HFFc6 (cell line): ENCODE measurements at places on chromosomes 3 and 15.

- peak; percentile 48 for DNase-seq
These were observed 7.3 kb upstream of the NRROS start for GRCh38 chr3:196632046-196632751.

- DNase-seq, result peak; percentile 30
These were observed 246.9 kb downstream of the ZIC1 start for GRCh38 chr3:147656023-147656422.

- no peak for DNase-seq
These were observed 156.9 kb downstream of the FBLN2 start for GRCh38 chr3:13705702-13706280.

DNA sequence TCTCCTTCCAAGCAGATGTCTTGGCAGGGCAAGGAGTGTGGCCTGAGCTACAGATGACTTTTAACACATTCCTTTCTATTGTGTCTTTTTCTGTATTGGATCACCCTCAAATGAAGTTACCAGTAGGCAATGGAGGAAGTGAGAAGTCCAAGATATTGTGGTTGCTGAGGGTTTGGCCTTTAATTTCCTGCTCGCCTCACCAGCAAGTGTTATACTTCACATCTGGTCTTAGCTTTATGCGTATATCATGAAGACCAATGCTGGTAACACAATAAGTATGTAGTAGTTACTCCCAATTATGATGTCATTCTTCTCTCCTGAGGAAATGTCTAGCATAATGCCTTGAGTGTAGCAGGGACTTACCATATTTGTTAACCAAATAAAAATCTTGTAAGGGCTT is 179.9 kb downstream of the ZIC1 start:
- DNase-seq, result no peak

DNA sequence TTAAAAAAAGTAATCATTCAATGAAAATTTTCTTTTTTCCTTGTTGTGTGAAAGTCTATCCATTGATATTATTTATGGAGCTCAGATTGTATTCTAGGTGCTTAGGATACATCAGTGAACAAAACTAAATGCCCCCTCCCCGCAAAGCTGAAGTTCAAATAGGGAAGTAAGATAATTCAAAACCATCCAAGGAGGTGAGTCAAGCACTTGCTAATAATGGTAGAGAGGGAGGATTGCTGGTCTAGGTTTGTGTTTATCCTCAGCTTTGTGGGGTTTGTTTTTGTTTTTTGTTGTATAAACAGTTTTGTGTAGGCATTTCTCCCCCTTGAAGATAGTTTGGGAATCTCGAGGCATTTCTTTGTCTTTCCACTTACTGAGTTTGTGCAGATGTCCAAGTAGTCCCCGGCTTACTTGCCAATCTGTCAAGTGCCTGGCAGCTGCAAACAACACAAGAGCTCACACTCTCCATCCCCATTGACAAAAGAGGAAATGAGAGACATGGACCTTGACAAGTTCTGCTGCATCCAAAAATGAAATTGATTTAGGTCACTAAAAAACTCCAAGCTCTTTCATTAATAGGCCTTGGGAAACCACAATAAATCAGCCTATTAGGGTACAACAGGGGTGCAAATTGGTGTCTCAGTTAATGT is 575.8 kb upstream of the TBL1XR1 start:
- no peak for DNase-seq

GRCh38 chr15:37891766-37892368 is 42.6 kb upstream of the TMCO5A start:
- peak; percentile 67 for DNase-seq

DNA sequence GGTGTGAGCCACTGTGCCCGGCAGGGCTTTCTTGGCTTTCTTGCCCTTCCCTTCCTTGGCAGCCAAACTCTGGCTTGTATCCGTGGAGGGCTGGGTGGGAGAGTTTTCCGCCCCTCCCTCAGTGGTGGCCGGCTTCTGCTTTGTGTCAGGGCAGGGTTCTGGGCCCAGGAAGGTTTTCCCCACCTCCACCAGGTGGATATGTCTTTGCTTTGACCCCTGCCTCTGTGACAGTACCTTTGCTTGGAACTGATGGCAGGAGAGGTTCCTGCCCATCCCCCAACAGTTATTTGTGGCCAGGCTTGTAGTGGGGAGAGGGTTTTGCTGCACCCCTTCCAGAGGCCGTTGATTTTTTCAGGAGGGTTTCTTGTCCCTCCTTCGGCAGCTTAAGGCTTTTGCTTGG is 24.3 kb downstream of the CSPG5 start:
- DNase-seq, result no peak

- no peak for DNase-seq
These were observed 8.3 kb downstream of the IQSEC1 start for GRCh38 chr3:13064964-13065363.
